Fibroblast of lung (primary cell): ENCODE measurements at places on chromosomes 5 and 9.

- H3K36me3 ChIP-seq: no peaks in the 10 kb centered on the region
- peak; percentile 31 for DNase-seq
- peaks cover 5% of the 10 kb centered on the region for H3K4me1 ChIP-seq
- peak overlapping the region; percentile 83 for H3K4me3 ChIP-seq
Measured at GRCh38 chr5:14665949-14666348, 1.4 kb downstream of the OTULIN start.

GRCh38 chr5:66351813-66352212, 207.7 kb downstream of the SREK1 start:
- H3K27me3 ChIP-seq: no peaks in the 10 kb centered on the region
- no peak for DNase-seq
- H3K4me1 ChIP-seq: no peaks in the 10 kb centered on the region
- H3K36me3 ChIP-seq: no peaks in the 10 kb centered on the region
- H3K4me3 ChIP-seq: no peak overlapping the region

GRCh38 chr5:159564031-159564430, 233.7 kb upstream of the IL12B start:
- no peak for DNase-seq
- H3K4me3 ChIP-seq: no peak overlapping the region
- no peaks in the 10 kb centered on the region for H3K4me1 ChIP-seq
- H3K36me3 ChIP-seq: no peaks in the 10 kb centered on the region

- no peak overlapping the region for H3K27ac ChIP-seq
- no peaks in the 10 kb centered on the region for H3K36me3 ChIP-seq
- no peak for DNase-seq
- no peaks in the 10 kb centered on the region for H3K4me1 ChIP-seq
Measured at GRCh38 chr5:37966871-37967270, 127.0 kb upstream of the GDNF start.

DNA sequence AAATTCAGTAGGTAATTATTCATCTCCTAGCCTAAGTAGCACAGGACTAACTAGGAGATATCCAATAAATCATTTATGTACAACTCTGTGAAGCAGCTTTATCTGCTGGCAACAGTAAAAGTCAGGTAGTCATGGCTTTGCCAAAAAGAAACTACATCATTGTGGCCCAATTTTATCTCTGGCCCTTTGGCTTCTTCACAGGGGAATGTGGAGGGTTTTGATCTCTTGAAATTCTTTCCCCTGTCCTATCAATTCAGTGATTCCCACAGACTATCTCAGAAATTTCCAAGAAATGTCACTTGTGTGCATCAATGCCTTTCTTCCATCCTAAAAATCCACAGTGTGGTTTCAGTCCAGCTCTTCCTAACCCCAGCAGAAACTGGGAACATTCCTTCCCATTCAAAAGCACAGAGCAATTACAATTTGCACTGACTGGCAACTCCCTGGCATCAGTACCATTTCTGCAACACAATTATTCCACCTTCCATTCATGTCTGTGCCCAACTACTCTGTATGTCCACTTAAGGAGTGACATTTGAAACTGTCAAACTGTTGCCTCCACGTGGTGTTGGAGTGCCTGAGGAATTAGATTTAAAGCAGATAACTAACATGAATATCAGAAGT, 6.6 kb downstream of the CDC14B start:
- peak; percentile 52 for DNase-seq
- no peak overlapping the region for H3K4me3 ChIP-seq
- H3K4me1 ChIP-seq: peaks cover 17% of the 10 kb centered on the region

DNA sequence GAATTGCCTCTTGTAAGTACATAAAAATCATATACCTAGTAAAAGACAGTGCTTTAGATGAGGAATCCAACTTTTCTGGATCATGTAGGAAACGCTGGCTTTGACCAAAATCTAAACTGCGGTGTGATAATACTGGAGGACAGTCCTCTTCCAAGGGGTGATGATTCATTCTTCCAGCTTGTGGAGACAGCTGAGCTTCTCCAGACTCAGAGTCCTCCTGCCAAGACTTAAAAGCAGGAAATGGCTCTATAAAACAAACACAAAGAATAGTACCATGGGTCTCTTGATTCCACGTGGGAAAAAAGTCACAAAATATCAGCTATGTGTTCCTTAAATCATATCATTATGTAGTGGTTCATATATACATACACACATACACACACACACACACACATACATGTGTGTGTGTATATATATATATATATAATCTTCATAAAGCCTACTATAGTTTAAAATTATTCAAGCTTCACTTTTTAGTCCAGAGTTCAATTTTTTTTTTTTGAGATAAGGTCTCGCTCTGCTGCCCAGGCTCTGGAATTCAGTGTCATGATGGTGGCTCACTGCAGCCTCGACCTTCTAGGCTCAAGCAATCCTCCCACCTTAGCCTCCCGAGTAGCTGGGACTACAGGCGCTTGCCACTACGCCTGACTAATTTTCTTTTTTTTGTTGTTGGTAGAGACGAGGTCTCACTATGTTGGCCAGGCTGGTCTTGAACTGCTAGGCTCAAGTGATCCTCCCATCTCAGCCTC, 65.0 kb downstream of the PKD2L2 start:
- H3K27me3 ChIP-seq: no peaks in the 10 kb centered on the region
- peak; percentile 93 for DNase-seq
- H3K27ac ChIP-seq: peak overlapping the region; percentile 8
- peaks cover 3% of the 10 kb centered on the region for H3K4me1 ChIP-seq
- H3K36me3 ChIP-seq: no peaks in the 10 kb centered on the region
- no peak overlapping the region for H3K4me3 ChIP-seq

GRCh38 chr5:102309586-102309985, 13.5 kb upstream of the SLCO4C1 start:
- no peak overlapping the region for H3K27ac ChIP-seq
- no peaks in the 10 kb centered on the region for H3K27me3 ChIP-seq
- no peaks in the 10 kb centered on the region for H3K4me1 ChIP-seq
- no peak overlapping the region for H3K4me3 ChIP-seq
- no peak for DNase-seq

- no peaks in the 10 kb centered on the region for H3K36me3 ChIP-seq
- H3K27ac ChIP-seq: no peak overlapping the region
Measured at GRCh38 chr5:39648085-39648847, 223.5 kb upstream of the DAB2 start.

DNA sequence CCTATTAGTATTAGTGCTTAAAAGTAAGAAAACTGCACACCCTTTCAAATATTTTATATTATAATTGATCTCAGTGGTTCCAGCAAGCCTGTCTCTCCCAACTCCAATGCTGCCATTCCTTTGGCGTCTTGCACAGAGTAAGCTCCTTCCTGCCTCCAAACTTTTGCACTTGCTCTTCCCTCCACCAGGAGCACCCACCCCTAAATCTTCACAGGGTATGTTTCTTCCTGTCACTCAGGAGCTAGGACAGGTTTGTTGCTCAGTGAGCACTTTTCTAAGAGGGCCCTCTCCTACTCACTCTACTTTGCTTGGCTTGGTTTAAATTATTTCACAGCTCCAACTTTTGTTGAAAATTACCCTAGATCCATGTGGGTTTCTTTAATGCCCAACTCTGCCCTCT, 189.1 kb upstream of the ADRA1B start:
- no peak overlapping the region for H3K27ac ChIP-seq
- H3K27me3 ChIP-seq: no peaks in the 10 kb centered on the region

DNA sequence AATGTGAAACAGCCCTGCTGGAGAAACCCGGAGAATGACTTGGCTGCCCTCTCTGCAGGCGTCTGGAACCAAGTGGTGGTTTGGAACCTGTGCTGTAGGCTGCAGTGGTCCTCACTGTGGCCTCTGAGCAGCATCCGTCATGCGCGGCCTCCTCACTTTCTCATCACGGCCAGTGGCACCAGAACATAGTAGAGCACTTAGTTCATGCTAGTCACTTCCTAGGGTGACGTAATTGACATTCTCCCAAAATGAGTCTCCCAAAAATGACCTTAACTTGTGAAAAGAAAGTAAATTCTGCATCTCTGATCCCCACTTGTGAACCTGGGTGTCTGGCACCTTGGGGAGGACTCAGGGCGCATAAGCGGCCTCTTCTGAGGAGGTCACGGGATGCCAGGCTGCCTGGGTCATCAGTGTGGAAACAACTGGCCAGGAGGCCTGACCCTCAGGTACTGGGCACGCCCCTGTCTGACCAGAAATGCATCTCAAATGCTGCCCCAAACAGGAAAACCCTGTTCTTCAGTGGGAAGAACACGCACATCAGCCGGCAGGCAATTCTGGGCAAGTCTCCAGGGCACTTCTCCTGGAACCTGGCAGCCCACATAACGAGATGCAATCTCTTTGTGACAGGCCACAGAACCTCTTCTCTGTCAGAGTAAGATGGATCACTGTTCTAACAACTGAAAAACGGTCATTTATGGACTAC, 36.6 kb upstream of the SPTLC1 start:
- H3K27me3 ChIP-seq: no peaks in the 10 kb centered on the region
- H3K27ac ChIP-seq: peak overlapping the region; percentile 73
- peaks cover 20% of the 10 kb centered on the region for H3K4me1 ChIP-seq
- H3K4me3 ChIP-seq: no peak overlapping the region
- no peaks in the 10 kb centered on the region for H3K36me3 ChIP-seq

DNA sequence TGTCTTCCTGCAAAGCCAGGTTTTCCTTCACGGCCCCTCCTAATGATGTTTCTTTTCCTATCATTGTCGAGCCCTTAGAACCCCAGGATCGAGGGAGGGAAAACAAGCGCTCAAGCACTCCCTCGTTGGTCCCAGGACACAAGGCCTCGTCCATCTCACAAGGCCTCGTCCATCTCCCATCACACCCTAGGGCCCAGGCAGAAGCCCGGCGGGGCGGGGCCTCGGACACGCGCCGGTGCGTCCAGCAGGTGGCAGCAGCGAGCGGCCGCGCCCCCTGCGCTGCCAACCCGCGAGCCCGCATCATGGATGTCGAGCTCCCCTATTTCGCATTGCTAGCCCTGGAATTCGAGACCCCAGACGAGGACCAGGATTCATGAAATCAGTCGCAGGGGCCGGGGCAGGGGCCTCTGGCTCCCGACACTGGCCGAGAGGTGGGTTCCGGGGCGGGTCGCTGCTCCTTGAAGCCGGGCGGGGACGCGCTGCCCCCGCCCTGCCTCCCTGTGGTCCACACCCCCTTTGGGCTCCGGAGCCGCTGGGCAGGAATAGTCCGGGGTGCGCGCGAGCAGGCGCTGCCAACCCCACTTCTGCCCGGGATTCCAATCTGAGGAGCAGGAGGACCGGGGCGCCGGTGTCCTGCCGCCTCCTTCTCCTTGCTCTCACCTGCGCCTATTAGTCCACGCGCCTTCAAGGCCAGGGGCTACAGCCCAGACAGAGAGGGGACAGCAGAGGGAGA, at the start of gene ABLIM3:
Gene ABLIM3 (plus strand): TSS at position 270 of the 733 bp plus-strand sequence. CDS start 603 bp downstream, outside the sequence.
- H3K4me3 ChIP-seq: peak within 1 kb of the TSS; percentile 50
- peaks cover under 1% of the 10 kb centered on the region for H3K4me1 ChIP-seq
- H3K27ac ChIP-seq: peak within 1 kb of the TSS; percentile 88
- DNase-seq: peak; percentile 74

- H3K27ac ChIP-seq: no peak overlapping the region
- DNase-seq: no peak
- no peak overlapping the region for H3K4me3 ChIP-seq
- H3K4me1 ChIP-seq: no peaks in the 10 kb centered on the region
Measured at GRCh38 chr9:5563886-5564285, 53.6 kb downstream of the PDCD1LG2 start.

DNA sequence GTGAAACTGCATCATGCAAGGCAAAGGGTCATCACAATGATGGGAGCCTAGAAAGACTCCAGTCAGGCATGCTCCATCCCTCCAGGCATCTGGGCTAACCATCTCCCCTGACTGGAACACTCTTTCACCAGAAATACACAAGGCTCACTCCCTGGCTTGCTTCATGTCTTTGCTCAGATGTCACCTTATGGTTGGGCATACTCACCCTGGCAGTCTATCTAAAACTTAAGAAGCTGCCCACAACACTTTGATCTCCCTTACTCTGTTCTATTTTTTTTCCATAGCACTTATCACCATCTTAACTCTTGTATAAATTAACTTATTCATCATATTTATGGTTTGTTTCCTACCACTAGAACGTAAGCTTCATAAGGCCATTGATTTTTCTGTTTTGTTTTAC, 90.0 kb downstream of the SPEF2 start:
- H3K4me1 ChIP-seq: no peaks in the 10 kb centered on the region
- no peak overlapping the region for H3K4me3 ChIP-seq
- no peak overlapping the region for H3K27ac ChIP-seq
- no peaks in the 10 kb centered on the region for H3K27me3 ChIP-seq
